Stimulated activated CD8-positive, alpha-beta memory T cell treated with anti-CD3 and anti-CD28 coated beads, Interleukin-15, amount 100 ng/mL, for 48 hours (primary cell): ENCODE measurements at places on chromosomes 1 and 21.
A peak's percentile ranks its signal among the peaks of the same experiment; 100 is the strongest.

DNA sequence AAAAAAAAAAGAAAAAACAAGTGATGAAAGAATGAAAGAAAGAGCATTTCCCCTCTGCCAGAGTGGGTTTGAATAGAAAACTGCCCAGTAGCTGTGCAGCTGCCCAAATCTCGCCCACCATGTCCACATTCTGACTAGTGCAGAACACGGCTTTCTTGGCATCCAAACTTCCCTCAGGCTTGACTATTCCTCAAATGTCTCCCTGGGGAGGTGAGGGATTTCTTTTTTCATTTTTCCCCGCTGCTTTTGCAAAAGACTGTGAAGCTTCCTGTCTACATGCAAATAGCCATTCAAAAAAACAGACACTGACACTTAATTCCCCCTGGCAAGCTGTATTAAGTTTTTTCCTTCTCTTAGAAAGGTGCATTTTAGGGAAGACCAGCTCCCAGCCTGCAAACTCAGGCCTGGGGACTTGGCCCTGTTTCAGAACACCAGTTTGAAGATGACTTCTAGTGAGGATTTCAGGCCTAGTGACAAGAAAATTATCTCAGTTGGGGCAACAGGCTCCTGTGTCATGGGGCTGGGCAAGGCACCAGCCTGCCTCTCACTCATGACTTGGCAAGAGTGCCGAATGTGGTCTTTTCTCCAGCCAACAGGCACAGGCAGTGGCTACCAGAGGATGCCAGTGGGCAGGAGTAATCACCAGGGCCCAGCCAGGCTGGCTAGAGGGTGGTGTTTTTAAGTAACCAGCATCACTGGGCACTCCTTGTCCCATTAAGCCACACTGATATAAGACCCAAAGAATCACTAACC is 178.1 kb upstream of the NFIA start:
- no peak for DNase-seq

DNA sequence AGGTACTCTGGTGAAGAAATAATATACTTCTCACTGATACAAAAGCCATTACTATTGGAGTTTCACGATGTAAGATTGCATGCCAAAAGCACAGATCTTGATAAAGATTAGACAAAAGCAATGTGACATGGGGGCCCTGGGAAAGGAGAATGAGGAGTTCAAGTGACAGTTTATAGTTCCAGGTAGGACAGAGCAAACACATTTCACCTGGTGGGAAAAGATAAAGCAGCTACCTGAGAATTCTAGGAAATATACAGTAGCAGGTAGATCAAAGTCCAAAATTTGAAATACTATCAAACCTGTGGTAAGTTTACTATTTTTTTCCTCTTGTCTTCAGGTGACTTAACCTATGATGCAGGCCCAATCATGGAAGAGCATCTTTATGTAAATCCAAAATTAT is 8.0 kb downstream of the OR2G3 start:
- DNase-seq, result no peak

GRCh38 chr1:171166361-171166760 is 18.7 kb upstream of the FMO2 start:
- no peak for DNase-seq

- no peak for DNase-seq
These were observed 43.4 kb upstream of the LRRC8C start for GRCh38 chr1:89589515-89589914.

DNA sequence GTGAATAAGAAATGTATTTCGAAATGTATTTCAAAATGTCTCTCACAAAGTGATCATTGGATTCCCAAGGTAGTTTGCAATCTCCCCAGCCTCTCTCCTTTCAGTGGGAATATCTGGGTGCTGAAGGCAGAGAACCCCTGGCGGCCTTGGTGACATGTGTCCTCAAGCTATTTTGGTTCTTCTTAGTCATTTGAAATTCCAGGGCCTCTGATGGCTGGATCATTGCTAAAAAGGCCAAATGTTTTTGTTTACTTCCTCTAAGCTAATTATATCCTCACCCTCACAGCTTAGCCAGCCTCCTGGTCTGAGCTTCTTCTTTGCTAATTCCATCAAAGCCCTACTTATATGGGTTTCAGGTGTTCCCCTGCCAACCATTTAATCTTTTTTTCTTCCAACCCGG is 71.2 kb downstream of the LRRC40 start:
- DNase-seq, result no peak

DNA sequence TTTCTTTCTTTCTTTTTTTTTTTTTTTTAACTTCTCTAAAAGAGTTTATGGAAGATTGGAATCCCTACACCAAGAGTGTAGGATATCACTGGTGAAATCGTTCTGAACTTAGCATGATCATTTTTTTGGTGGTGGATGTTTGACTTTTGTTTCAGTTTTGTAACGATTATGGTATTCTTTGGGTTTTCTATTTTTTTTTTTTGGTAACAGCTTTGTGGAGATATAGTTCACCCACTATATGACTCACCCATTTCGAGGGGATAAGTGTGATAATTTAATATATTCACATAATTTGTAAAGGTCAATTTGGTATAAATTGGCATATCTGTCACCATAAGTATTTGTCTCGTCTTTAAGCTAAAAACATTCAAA is 29.2 kb downstream of the AGPAT3 start:
- DNase-seq, result no peak

DNA sequence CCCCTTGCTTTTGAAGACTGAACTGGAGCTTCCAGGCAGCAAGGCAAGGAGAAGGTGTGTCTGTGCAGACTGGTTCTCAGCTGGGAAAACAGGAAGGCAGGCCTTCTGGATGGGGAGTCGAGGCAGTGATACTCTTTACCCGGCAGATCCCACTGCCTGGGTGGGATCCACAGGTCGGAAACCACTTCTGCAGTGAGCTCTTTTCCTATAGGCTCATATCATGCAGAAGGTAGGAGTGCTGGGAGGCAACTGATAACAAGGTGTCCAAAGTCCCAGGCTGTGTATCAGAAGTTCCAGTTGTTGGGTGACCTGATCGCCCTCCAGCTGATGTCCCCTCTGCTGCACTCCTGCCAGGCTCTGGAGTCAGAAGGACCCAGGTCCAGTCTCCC is 17.1 kb downstream of the ACOT11 start:
- no peak for DNase-seq

GRCh38 chr1:43274125-43274803 is 4.5 kb downstream of the TMEM125 start:
- peak; percentile 9 for DNase-seq
